ENCODE measurements at places on chromosomes 4 and X. TPM values are rescaled to one million over a fixed set of nuclear protein-coding genes. Genes with fewer than 3 reads are reported as not detected.

ARMCX2 gene
- total RNA-seq = 40.1 TPM

TLR3 gene
- total RNA-seq = 2.8 TPM

MBNL3 gene
- total RNA-seq = 19.9 TPM

MND1 gene
- 5.7 TPM for total RNA-seq

RNF128 gene
- total RNA-seq = 4.2 TPM

All from skin of body (tissue), 3 donors.